ENCODE measurements at places on chromosomes 6 and 20. TPM values are rescaled to one million over a fixed set of nuclear protein-coding genes. Genes with fewer than 3 reads are reported as not detected.
A peak's percentile ranks its signal among the peaks of the same experiment; 100 is the strongest.

- no peak overlapping the region for H3K4me3 ChIP-seq
- no peak overlapping the region for H3K27ac ChIP-seq
- H3K36me3 ChIP-seq, result peaks cover 20% of the 10 kb centered on the region
Observed at GRCh38 chr6:33324125-33324524, 6.6 kb upstream of the ZBTB22 start.

- no peaks in the 10 kb centered on the region for H3K4me1 ChIP-seq
- H3K36me3 ChIP-seq, result no peaks in the 10 kb centered on the region
- H3K27me3 ChIP-seq, result no peaks in the 10 kb centered on the region
Observed at GRCh38 chr20:30503992-30504570, 753.4 kb upstream of the DEFB115 start.

- no peak overlapping the region for H3K27ac ChIP-seq
- H3K4me1 ChIP-seq, result no peaks in the 10 kb centered on the region
- no peak for DNase-seq
Observed at GRCh38 chr20:23721962-23722361, 28.8 kb downstream of the CST1 start.

DNA sequence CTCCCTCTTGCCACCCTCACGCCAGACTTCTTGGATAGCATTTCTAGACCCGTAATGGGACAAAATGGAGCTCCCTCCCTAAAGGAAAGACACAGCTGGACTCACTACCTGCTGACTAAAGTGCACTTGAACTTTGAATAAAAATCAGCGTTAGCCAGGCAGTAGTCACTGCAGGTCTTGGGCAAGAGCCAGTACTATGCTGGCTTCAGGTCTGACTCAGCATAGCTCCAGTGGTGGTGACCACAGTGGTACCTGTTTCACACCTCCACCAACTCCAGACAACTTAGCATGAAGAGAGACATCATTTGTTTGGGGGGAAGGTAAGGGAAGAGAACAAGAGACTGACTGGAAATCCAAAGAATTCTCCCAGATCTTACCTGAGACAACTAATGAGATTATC is 906.8 kb downstream of the GRIK2 start:
- H3K27ac ChIP-seq, result no peak overlapping the region
- H3K4me3 ChIP-seq, result no peak overlapping the region

- H3K36me3 ChIP-seq, result peaks cover 41% of the 10 kb centered on the region
- no peak overlapping the region for H3K27ac ChIP-seq
- no peaks in the 10 kb centered on the region for H3K27me3 ChIP-seq
- H3K4me3 ChIP-seq, result no peak overlapping the region
- peaks cover 15% of the 10 kb centered on the region for H3K4me1 ChIP-seq
Observed at GRCh38 chr6:109461733-109462526, 6.4 kb upstream of the MICAL1 start.

DNA sequence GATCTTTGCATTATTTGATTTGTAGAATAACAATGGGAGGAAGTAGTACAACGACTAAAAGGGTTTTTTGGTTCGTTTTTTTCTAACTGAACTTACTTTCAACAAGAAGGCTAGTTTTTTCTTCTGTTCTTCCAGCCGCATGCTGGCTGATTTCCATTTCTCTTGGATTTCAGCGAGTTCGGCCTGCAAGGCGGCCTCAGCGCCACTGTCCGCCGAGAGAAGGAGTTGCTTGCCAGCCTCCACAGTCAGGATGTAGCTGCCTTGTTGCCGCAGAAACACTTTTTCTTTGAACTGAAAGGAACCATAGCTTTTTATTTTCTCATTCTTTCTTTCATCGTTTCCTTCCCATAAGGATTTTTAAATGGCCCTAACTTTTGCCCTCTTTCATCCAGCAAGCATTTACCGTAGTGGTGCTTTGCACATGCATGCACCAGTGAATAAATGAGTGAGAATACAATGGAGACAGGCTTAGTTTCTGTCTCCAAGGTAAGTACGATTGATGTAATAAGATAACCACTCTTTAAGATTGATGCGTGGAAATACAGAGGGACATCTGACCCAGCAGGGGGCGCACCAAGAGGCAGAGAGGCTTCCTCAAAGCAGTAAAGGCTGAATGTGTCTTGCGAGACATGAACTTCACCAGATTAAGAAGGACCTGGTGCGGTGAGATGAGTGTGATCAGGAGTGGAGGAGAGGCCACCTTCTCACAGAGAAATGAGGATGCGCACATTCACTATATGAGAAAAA is 398.8 kb downstream of the ESR1 start:
- no peak overlapping the region for H3K4me3 ChIP-seq
- H3K4me1 ChIP-seq, result no peaks in the 10 kb centered on the region
- DNase-seq, result no peak
- no peaks in the 10 kb centered on the region for H3K27me3 ChIP-seq

DNA sequence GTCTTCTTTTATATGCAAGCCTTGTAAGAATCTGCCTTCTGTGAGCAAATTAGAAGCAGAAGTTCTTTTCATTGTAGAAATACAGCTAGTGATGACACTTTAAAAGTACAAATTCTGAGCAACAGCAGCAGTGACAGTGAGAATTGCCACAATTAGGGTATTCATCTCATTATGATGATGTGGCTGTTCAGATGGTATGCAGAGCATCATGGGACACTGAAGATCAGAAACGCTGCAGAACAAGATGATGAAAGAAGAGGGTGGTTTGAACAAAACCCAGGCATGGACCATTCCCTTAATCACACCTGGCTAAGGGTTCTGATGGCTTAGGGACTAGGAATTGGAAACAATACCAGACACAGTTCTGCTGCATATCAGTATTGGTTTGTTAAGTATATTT is 312.7 kb upstream of the TBX18 start:
- no peak overlapping the region for H3K4me3 ChIP-seq
- H3K4me1 ChIP-seq, result no peaks in the 10 kb centered on the region
- no peak for DNase-seq
- no peaks in the 10 kb centered on the region for H3K36me3 ChIP-seq
- H3K27me3 ChIP-seq, result no peaks in the 10 kb centered on the region

GRCh38 chr20:39538317-39538716 is 576.2 kb downstream of the DHX35 start:
- H3K4me3 ChIP-seq, result no peak overlapping the region
- H3K27me3 ChIP-seq, result no peaks in the 10 kb centered on the region
- H3K27ac ChIP-seq, result no peak overlapping the region
- DNase-seq, result no peak
- H3K4me1 ChIP-seq, result no peaks in the 10 kb centered on the region

- H3K27me3 ChIP-seq, result no peaks in the 10 kb centered on the region
- DNase-seq, result no peak
- H3K27ac ChIP-seq, result no peak overlapping the region
- H3K4me1 ChIP-seq, result no peaks in the 10 kb centered on the region
Observed at GRCh38 chr20:39660226-39660625, 698.1 kb downstream of the DHX35 start.

GRCh38 chr20:24646321-24646720 is 176.9 kb downstream of the SYNDIG1 start:
- H3K4me1 ChIP-seq, result no peaks in the 10 kb centered on the region
- no peak overlapping the region for H3K27ac ChIP-seq
- H3K4me3 ChIP-seq, result no peak overlapping the region

GRCh38 chr6:5082487-5083306 is 2.4 kb upstream of the PPP1R3G start:
- H3K4me3 ChIP-seq, result no peak overlapping the region
- no peaks in the 10 kb centered on the region for H3K27me3 ChIP-seq
- H3K27ac ChIP-seq, result peak overlapping the region; percentile 94
- no peak for DNase-seq

DNA sequence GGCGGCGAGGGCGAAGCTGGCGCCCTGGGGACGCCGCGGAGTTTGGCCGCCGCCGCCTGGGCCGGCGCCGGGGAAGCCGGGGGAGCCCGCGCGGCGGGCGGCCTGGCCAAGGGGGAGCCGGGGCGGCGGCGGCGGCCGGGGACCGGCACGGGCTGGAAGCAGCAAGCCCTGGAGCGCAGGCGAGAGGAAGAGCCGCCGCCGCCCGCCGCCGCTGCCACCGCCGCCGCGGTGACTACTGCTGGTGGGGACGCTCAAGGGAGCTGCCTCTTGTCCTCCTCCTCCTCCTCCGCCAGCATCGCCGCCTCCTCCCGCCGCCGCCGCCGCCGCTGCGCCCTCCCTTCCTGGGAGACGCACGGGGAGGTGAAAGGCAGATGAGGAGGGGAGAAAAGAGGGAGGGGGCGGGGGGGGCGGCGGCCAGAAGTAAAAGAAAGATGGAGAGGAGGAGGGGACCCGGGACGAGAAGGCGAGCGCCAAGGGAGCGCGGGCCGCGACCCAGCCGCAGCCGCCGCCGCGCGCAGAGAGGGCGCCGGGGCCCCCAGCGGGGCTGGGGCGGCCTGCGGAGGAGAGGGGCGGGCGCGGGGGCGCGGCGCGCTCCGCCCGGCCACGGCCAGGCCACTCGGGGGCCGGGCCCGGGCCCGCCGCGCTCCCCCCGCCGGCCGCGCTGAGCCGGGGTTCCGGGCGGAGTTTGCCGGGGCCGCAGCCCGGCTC is 846 bp downstream of the PDE10A start:
- H3K27me3 ChIP-seq, result peaks cover 14% of the 10 kb centered on the region
- no peaks in the 10 kb centered on the region for H3K4me1 ChIP-seq
- DNase-seq, result no peak
- H3K36me3 ChIP-seq, result no peaks in the 10 kb centered on the region
- H3K4me3 ChIP-seq, result peak overlapping the region; percentile 59
- H3K27ac ChIP-seq, result peak overlapping the region; percentile 66

DNA sequence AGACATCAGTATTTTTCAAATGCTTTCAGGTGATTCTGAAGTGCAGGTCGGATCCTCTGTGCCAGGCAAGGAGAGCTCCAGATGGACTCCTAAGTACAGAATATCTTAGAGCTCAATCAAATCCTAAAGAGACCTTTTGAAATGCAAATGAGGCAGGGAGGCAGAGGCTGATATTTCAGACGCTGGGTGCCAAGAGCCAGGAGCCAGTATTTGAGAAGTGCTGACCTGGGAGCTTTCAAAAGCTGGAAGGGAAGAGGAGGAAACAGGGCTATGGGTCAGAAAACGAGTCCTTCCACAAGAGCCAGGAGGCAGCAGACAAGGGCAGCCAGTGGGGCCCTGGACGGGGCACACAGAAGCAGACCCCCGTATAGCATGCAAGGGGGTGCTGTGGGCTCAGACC is 46.1 kb upstream of the DSN1 start:
- peaks cover 30% of the 10 kb centered on the region for H3K4me1 ChIP-seq
- peaks cover 39% of the 10 kb centered on the region for H3K36me3 ChIP-seq
- DNase-seq, result no peak
- peak overlapping the region; percentile 4 for H3K27ac ChIP-seq

DNA sequence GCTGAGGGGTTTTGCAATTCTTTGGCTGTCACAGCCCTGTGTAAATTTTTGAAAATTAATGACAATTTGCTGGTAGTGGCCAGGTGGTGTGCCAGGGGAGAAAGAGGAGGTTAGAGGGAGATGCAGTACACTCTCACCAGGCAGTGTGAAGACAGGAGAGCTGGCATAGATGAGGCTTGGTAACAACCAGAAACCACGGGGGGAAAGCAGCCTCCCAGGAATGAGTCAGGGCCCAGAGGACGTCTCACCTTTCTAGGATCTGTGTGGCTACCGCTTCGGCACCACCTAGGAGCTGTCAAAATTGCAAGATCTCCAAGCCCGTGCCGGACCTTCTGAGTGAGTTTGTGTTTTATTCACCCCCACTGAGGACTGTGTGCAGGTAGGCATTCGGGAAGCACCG is 171.4 kb downstream of the PACRG start:
- H3K4me1 ChIP-seq, result no peaks in the 10 kb centered on the region
- no peak for DNase-seq
- no peaks in the 10 kb centered on the region for H3K27me3 ChIP-seq
- H3K4me3 ChIP-seq, result no peak overlapping the region
- H3K36me3 ChIP-seq, result no peaks in the 10 kb centered on the region
- no peak overlapping the region for H3K27ac ChIP-seq

TMC2 gene
- not detected for total RNA-seq

SLPI gene
- total RNA-seq, result 306 TPM

AVP gene
- total RNA-seq, result not detected

HLA-DQA2 gene
- not detected for total RNA-seq

XKR7 gene
- total RNA-seq, result not detected

All from right atrium auricular region (tissue), 2 donors.